ENCODE measurements at places on chromosomes 2 and 18.

DNA sequence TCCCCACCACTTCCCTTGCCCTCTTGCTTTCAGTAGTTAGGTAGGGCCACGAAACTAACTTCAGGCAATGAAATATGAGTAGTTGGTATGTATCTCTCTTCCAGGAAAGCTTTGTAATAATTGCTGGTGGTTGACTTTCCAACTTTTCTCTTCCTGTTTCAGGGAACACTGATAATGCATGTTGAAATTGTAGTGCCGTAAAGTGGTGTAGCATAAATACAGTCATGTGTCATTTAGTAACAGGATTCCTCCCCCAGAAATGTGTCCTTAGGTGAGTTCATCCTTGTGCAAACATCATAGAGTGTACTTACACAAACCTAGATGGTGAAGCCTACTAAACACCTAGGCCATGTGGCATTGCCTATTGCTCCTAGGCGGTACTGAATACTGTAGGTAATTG, 429.2 kb downstream of the PID1 start:
- no peak for DNase-seq

DNA sequence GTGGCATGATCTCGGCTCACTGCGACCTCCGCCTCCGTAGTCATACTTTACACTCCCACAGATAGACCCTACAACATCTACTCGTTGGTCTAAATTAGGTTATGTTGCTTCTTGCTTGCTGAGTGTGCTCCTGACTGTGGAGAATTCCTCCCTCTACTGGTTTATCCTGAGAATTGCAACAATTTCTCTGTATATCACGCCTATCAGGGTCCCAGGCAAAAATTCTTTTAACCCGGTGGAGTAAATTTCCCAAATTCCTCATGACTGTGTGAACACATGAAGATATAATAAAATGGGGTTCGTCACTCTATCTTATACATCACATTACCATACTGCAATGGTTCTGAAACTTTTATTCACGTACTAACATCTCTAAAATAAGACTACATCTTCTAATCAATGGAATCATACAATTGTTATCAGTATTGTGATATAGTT, 156.7 kb downstream of the EVA1A start:
- no peak for DNase-seq

DNA sequence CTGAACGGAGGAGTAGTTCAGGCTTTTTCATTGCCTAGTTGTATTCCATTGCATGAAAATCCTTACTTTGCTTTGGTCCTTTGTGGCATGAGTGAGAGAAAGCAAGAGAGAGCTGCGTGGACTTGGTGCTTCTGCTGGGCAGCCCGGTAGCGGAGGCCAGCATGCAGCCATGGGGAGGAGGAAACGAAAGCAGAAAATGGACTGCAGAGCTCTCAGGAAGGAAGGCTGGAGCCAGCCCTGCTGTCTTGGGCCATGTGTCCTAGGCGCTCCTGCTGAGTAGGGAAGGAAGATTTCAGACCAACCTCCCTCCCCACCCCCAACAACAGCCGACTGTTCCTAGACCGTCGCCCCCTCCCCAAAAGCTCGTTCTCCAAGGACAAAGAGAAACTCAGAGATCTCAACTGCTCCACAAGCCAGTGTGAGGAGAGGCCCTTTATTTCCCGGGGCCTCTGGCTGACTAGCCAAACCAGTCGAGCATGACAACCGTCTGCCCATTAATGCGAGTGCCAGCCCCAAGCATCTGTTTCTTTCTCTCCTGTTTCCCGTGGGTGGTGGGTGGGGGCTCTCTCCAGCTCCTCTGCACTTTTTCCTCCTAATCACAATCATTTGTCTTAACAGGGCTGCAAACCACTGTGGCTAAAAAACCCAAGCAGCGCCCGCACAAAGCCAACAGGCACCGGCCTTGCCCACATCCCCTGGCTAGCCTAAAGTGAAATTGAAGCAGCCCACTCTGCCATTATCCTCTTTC, 66.8 kb upstream of the FZD7 start:
- no peak for DNase-seq

- DNase-seq: no peak
Measured at GRCh38 chr2:207082619-207083018, 83.1 kb downstream of the KLF7 start.

- DNase-seq: no peak
Measured at GRCh38 chr2:97720746-97721145, 7.4 kb downstream of the ZAP70 start.

GRCh38 chr2:19574778-19575260, 216.4 kb upstream of the OSR1 start:
- DNase-seq: no peak

DNA sequence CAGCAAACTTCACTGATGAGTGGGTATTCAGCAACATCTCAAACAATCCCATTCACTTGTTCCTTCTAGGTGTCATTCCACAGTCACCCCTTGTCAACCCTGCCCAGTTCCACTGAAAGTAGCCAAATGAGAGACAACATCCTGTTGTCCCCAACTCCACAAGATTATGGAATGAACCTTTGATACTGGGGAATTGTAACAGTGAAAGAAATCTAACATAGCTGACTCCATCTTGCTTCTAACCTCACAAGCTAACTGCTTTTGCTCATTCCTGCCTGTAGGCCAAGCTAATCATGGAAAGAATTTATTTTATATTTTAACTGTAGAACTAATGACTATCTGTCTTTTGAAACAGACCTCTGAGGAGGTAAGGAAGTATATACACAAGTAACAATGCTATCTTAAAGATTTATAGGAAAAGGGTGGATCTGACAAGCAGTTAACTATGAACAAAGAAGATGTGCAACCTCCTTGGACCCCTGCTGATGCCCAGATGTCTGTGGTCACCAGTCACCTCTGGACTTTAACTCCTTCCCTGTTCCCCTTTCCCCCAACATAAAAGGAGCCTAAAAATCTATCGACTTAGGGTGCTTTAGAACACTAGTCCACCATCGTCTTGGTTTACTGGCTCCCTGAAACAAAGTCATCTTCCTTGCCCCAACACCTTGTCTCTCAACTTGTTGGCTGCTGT, 6.9 kb upstream of the ANXA4 start:
- DNase-seq: no peak

DNA sequence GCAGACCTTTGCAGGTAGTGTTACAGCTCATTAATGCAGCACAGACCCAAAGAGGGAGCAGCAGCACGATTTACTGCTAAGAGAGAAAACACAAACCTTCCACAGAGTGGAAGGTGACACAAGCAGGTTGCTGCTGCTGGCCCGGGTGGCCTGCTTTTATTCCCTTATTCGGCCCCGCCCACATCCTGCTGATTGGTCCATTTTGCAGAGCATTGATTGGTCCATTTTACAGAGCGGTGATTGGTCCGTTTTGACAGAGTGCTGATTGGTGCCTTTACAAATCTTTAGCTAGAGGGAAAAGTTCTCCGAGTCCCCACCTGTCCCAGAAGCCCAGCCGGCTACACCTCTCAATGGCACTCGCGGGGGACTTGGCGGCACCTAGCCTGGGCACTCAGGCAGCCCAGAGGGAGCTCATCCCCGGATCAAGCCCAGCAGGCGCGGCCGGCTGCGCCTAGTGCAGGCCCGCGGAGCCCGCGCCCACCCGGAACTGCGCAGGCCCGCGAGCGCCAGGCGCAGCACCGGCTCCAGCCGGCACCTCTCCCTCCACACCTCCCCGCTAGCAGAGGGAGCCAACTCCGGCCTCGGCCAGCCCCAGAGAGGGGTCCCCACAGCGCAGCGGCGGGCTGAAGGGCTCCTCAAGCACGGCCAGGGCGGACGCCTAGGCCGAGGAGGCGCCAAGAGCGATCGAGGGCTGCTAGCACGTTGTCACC, 825.6 kb upstream of the HS6ST1 start:
- DNase-seq: no peak

- no peak for DNase-seq
Measured at GRCh38 chr18:11783716-11784331, 67.4 kb upstream of the CHMP1B start.

DNA sequence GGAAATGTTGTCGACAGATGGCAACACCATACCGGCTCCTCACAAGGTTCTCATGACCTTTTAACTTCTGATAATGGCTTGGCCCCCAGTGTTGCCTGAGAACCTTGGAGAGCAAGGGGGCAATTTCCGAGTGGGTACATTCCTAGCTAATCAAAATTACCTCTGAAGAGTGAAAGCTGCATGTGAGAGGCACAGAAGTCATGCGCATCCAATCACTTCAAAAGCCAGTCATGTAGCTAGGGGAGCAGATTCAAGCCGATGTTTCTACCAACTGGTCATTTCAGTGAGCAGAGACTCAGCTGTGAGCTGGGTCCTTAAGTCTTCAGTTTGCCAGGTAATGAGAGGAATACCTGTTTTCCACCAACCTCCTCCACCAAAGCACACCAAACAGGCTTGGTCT, 111.4 kb downstream of the LIPG start:
- DNase-seq: no peak

DNA sequence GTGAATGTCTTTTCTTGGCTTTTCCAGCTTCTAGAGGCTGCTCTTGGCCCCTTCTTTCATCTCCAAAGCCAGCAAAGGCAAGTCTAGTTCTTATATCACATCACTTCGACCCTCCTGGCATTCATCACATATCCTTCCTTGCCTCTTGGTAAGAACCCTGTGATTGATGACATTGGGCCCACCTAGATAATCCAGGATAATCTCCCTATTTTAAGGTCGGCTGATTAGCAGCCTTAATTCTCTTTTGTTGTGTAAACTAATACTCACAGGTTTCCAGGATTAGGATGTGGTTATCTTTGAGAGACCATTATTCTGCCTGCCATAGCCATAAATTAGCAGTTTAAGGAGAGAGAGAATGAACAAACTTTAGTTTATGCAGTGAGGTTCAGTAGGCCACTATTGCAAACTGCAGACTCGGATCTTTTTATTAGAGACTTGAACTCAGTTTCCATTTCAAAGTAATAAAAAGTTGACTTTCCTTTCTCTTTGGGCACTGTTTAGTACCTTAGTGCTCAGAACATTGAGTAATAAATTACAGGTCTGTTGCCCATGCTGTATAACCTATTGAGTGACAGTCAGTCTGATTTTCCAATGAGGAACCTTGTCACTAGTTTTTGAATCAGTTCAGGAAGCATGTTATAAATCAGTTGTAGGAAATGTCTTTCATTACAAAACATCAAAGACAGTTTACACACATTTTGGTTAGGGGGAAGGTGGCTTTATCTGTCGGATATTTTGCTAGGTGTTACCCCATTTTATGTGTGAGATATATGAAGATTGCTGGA, 4.5 kb downstream of the NDUFV2 start:
- no peak for DNase-seq

GRCh38 chr18:74520096-74520833, 14.0 kb upstream of the CNDP1 start:
- no peak for DNase-seq

GRCh38 chr2:158662421-158662820, 132.7 kb upstream of the DAPL1 start:
- DNase-seq: no peak

DNA sequence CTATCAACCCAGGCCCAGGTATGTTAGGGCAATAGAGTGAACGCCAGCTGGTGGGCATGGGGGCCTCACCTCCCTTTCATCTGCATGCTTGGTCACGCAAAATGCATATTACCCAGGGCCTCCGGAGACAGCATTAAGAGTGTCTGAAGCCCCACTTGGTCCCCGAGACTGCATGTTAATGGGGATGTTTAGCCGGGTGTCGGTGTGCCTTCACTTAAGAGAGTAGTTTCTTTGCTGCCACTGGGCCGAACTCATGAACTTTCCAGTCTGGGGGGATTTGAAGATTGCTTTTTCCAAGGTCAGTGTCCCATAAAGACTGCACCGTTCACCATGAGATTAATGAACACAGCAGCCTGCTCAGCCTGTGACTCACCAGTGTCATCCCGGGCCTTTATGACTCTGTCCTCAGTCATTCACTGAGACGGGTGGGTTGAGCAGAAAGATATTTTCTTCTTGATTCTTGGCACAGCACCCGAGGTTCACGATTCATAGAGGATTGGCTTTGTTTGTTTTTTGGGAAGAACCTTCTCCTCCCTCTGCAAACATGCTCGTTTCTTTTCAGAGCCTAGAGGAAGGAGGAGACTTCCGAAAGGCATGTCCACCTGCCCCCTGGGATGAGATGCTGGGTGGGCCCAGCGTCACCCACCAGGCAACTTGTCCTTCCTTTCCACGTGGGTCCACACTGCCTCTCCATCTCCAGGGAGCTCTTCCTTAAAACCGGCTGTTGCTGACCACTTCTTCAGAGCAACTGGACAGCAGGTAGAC, 199.1 kb downstream of the GLI2 start:
- no peak for DNase-seq

DNA sequence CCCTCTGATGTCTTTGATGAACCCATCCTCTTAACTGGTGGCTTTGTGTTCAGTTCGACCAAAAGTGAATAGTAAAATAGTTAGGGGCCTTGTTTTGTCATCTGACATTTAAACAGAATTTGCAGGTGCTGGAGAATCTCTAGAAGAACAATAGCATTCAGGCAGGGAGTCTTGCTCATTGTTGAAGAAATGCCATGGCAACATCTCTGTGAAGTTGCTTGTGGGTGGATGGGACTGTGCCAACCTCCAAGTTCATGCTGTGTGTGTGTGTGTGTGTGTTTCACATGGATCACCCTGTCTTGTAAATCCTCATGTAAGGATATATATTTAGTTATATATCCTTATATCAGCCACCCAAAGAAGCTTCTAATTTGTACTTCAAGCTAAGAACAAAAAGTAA, 66.7 kb downstream of the SKA1 start:
- DNase-seq: no peak

DNA sequence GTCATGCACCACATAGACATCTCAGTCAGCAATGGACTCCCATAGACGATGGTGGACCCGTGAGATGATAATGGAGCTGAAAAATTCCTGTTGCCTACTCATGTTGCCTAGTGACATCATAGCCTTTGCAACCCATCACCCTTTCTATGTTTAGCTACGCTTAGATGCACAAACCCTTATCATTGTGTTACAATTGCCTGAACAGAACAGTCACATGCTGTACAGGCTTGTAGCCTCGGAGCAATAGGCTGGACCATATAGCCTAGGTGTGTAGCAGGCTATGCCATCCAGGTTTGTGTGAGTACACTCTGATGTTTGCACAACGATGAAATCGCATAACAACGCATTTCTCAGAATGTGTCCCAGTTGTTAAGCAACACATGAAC, 221.6 kb downstream of the ALPK2 start:
- DNase-seq: no peak

- no peak for DNase-seq
Measured at GRCh38 chr18:24982831-24983230, 369.1 kb downstream of the ZNF521 start.

GRCh38 chr2:153106802-153107477, 371.6 kb downstream of the RPRM start:
- DNase-seq: no peak

DNA sequence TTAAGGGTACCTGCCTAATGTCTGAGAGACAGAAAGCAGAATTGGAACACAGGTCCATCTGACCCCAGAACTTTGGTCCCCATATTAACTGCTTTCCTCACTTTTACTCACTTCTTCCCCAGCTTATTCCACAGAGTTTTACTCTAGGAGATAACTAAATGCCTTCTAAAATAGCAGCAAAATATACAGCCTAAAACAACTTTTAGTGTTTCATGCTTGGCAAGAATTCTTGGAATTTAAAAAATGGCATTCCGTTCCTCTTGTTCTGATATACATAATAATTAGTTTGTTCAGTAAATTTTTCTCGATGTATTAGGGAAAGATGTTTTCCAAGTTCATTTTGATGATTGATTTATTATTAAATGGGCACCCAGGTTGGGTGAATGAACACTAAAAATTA, 151.9 kb downstream of the FHOD3 start:
- DNase-seq: no peak

All from stimulated activated naive CD8-positive, alpha-beta T cell treated with anti-CD3 and anti-CD28 coated beads, Interleukin-15, Interleukin-2, amounts not matched to agents 100 U/mL and 50 U/mL, for 24 hours (primary cell).